Stimulated activated CD8-positive, alpha-beta memory T cell treated with anti-CD3 and anti-CD28 coated beads, Interleukin-7, amount 100 ng/mL, for 4 hours (primary cell): ENCODE measurements at places on chromosomes 1 and 21.

GRCh38 chr21:37877888-37878684, 38.2 kb downstream of the KCNJ6 start:
- DNase-seq = no peak

- DNase-seq = no peak
These were observed 86.7 kb downstream of the DDX20 start for GRCh38 chr1:111842411-111842810.

DNA sequence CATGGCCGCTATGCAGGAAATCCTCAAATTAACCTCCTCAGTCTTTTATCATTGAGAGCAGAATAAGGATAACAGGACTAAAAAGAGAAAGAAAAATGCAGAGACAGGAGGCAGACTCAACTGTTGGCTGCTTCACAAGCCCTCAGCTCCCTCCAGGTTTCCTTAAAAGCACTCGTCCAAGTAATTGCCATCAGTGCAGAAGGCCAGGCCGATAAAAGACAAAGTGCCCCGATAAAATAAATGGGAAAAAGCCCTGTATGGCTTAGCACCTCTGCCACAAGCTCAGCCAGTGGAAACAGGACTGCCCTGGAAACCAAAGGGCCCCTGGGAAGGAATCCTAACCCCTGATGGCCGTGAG, 8.1 kb downstream of the S100A6 start:
- DNase-seq = no peak

DNA sequence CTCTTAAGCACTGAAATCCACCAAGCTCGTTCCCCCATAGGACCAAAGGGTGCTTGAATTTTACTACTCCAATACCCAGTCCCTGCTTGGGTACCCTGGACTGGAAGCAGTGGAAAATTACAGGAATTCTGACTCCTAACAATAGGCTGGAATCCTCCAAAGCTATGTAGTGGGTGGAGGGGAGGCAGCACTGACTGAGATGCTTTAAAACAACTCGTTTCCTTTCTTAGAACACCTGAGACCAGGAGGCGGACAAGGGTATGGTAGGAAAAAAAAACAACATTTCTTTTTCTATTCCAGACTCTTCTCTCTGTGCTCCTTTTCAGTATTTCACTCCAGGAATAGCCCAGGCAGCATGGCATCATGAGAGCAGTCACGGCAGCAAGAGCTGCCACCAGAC, 2.3 kb downstream of the PEF1 start:
- no peak for DNase-seq

- DNase-seq = no peak
These were observed 22.9 kb downstream of the PLXNA2 start for GRCh38 chr1:208221291-208221622.

- no peak for DNase-seq
These were observed 2.3 kb upstream of the VCAM1 start for GRCh38 chr1:100717218-100717617.
